SK-N-SH (cell line): ENCODE measurements at places on chromosomes 6 and 20. TPM values are rescaled to one million over a fixed set of nuclear protein-coding genes. Genes with fewer than 3 reads are reported as not detected.

DNA sequence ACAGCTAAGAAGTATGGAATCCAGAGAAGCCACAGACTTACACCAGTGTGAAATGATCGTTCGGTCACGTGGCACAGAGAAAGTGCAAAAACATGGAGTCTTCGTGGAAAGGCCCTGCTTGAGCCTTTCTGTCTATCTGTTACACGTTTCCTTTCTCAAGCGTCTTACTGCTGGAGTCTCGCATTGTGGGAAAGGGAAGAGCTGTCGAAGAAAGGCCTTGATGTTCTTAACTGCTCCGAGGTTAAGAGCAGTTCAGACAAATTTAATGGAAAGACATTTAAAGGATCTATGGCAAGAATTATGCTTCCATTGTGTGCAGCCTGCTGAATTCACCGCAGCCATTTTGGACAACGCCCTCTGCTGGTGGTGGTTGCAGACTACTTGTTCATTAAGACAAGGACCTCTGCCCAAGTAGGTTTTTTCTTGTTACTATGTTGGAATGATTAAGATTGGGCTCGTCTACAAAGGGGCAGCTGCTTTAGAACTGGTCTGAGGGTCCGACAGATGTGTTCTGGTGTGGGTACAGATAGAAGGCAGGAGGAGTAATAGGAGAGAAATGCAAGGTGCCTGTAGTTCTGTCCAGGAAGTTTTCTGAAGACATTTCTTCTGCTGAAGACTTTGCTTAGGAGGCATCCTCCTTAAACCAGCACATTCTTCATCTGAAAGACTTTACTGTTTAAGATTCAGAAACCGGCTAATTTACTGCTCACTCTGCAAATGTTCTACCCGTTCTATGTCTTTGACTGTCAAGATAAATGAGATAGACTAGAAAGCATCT is 24.7 kb upstream of the CCN6 start:
- H3K36me3 ChIP-seq = no peaks in the 10 kb centered on the region
- 0 out of 2 replicates have a peak, but pooled peaks cover 10% of the 10 kb centered on the region for H3K4me1 ChIP-seq
- H3K27me3 ChIP-seq = no peaks in the 10 kb centered on the region
- no peak overlapping the region for H3K4me3 ChIP-seq

DNA sequence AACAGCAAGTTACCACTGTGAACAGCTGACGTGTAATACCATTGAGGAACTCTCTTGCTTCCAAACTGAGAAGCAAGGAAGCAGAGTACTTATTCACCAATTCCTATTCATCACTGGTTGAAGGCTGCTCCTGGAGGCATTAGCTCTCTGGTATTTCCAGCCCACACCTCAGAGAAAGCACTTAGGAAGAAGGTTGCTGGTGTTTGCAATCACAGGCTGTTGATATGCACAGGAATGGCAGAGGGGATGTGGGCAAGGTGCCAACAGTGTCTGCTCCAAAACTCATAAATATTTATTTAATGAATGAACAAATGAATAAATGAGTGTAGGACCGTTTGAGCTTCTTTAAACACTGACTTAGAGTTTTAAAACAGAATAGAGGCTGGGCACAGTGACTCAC is 6.9 kb upstream of the RRBP1 start:
- no peaks in the 10 kb centered on the region for H3K36me3 ChIP-seq
- H3K27me3 ChIP-seq = peaks cover 34% of the 10 kb centered on the region
- H3K27ac ChIP-seq = no peak overlapping the region
- no peak for DNase-seq

DNA sequence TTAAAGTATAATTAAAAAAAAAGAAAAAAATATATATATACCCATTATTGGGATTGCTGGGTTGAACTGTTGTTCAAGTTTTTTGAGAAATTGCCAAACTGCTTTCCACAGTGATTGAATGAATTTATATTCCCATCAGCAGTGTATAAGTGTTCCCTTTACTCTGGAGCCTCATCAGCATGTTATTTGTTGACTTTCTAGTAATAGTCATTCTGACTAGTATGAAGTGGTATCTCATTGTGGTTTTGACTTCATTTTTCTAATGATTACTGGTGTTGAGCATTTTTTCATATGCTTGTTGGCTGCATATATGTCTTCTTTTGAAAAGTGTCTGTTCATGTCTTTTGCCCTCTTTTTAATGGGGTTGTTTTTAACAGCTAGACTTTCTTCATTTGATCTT is 1260.8 kb upstream of the GJE1 start:
- no peak overlapping the region for H3K27ac ChIP-seq
- DNase-seq = no peak
- H3K36me3 ChIP-seq = peaks cover 11% of the 10 kb centered on the region
- no peaks in the 10 kb centered on the region for H3K27me3 ChIP-seq
- H3K4me3 ChIP-seq = no peak overlapping the region

MUCL3 gene
- not detected in 2 replicates for polyA plus RNA-seq

TRIM40 gene
- polyA plus RNA-seq = not detected in 2 replicates

CCR6 gene
- not detected in 2 replicates for polyA plus RNA-seq

LATS1 gene
- polyA plus RNA-seq = 6.9 and 9.3 TPM in 2 replicates

PLAGL1 gene
- polyA plus RNA-seq = 22.6 and 25.8 TPM in 2 replicates
